ENCODE measurements at places on chromosomes 11 and 22. TPM values are rescaled to one million over a fixed set of nuclear protein-coding genes. Genes with fewer than 3 reads are reported as not detected.

DNA sequence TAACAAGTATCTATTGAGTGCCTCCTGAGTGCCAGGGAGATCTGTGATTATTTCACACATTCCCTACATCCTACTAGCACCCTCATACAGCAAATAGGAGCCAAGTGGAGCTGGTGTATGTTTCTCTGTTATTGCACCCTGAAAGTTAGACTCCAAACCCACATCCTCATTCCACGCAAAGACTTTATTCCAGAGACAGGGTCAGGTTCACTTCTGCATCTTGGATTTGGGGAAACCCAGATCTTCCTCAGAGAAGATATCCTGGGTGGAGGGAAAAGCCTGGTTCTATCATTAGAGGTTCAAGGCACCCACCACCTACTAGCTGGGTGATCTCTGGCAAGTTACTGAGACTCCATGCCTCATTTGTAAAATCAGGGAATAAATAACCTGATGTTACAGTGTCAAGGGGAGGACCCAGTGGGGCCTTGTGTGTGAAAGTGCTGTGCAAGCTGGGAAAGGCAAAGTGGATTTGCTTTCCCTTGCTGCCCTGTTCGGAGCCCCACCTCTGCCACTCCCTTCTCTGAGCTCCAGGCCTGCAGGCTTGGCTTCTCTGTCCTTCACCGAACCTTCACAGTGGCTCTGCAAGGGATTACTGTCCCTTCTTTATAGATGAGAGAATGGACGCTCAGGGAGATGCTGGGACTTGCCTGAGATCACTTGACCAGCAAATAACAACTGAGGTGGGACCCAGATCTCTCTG is 991 bp upstream of the SLCO2B1 start:
- DNase-seq = no peak

DNA sequence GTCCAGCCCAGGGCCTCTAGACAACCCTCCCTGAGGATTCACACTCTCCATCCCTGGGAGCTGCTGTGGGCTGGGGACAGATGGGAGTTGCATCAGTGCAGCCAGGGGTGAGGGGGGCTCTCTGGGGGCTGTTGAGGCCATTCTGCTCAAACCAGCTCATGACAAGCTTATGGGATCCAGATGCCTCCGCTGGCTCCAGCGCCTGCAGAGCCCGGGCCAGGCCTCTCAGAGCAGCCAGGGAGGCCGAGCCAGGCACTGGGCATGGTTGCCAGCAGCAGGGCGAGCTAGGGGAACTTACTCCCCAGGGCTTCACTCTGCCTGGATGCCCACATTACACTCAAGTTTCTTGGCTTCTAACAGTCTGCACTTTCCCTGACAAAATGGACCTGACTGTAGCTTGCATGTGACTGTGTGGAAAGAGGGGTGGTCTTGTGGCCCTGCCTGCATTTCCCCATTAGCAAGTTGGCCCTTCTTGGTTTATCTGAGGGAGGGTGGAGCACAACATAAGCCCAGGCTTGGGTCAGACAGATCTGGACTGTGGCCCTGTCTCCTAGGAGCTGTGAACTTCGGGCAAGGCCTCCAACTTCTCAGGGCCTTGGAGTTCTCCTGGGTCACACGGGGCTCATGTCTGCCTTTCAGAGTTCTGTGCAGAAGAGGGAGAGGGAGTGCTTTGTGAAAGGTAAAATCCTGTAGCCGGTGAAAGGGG is 34.5 kb upstream of the CYB5R3 start:
- DNase-seq = no peak

- DNase-seq = no peak
These were observed 1.5 kb downstream of the UFD1 start for GRCh38 chr22:19477321-19478044.

- no peak for DNase-seq
These were observed 5.1 kb downstream of the PHF21A start for GRCh38 chr11:46116007-46116711.

DNA sequence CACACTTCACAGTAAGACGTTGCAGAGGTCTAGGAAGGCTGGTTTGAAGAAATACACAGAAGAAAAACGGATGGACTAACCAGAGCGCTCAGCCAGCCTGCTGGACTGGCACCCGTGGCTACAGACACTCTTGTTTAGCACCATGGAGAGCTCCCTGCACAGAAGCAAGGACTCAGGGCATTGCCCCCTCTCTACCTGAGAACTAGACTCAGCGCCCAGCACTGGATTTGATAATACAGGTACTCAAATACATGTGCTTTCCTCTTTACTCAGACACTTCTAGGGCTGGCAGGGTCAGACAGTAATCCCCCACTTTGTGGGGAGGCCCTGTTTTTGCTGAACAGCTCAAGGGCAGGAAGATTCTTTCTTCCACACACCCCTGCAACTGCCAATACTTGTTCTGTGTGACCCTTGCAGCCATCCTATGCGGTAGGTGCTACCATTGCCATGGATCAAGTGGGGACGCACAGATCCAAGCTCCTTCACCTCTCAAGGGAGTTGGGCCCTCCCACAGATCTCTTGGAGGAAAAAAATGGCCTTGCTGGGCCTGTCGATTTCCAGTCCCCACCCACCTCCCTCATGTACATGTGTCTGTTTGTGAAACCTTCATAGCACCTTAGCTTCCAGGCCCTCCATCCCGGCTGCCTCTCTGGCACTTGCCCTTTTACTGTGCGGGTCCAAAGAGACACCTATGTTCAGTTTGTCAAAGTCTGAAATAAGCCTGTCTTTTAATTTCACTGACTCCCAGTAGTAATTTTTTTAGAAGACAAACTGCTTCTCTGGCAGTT is 5.1 kb upstream of the P2RX6 start:
- DNase-seq = no peak

DNA sequence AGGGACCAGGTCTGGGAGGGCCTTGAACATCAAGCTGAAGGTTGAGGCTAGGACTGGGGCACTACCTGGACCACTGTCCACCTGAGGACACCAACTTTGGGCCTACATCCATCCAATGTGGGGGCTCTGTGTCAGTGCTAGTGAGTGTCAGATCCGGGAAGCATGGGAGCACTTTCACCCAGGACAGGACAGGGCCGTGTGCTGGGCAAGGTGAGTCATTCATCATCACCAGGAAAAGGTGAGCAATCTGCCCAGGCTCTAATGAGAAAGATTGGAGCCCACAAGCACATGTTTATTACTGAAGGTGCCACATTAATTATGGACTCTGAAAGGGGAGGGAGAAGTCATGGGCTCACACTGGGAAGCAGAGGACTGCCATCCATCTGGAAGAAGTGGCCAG is 39.7 kb upstream of the DRD2 start:
- DNase-seq = no peak

DNA sequence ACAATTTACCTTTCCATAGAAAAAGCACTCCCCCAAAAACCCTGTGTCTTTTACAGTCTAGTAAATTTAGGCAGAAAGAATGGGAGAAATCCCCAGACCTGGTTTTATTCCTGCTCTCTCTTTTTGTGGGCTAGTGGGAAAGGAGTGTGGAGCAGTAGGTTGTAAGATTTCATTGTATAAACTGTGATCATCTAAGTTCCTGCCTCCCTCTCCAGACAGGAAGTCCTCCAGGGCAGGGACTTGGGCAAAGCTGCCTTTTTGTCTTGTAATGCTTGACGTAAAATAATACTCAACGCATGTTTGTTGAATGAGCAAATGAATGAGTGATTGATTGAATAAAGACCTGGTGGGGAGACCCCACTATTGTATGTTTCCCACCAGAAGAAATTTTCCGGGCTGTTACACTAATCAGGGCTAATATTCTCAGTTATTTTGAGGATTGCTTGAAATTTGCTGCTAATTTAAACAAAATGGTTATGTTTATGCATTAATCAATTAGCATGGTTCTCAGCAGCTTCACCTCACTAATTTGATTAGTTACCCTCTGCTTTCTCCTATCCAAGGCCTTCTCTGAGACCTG is 36.3 kb downstream of the CSNK2A3 start:
- DNase-seq = no peak

DNA sequence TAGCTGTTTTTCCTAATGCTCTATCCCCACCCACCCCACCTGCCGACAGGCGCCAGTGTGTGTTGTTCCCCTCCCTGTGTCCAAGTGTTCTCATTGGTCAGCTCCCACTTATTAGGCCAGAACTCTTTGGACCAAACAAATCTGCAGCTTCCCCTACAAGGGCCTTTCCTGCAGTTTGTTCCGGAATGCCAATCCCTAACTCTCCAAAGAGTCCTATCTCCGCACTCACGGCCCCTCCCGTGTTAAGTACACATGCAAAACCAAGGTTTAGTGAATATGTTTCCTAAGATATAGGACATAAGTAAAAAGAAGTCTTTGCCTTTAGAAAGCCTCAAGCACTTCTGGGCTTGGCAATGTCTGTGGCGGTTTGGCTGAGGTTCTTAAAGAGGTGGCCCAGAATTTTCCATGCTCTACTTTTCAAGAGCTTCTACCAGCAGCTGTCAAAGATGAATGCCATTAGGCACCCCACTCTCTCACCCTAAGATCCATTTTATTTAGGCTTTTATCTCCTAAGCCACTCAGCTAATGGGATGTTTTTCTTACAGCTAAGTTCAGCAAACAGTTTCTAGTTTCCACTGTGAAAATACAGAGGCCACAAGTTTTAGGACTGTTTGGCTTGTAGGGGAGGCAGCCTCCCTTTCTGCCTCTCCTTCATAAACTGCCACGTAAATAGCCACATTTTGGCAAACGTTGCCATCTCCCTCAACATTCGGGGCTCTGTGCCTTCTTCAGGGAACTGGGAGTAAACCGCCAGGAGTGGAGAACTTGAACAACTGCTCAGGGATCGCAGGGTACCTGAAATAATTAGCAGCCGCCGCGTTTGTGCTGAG is 1.6 kb downstream of the CD59 start:
- no peak for DNase-seq

GRCh38 chr22:29121124-29121523 is 48.3 kb downstream of the KREMEN1 start:
- DNase-seq = no peak

- DNase-seq = no peak
These were observed 76.0 kb downstream of the SC5D start for GRCh38 chr11:121368364-121369240.

- DNase-seq = no peak
These were observed 70.6 kb downstream of the PRMT3 start for GRCh38 chr11:20457934-20458680.

- no peak for DNase-seq
These were observed 10.6 kb downstream of the KCNC1 start for GRCh38 chr11:17745023-17745772.

- no peak for DNase-seq
These were observed 838.2 kb downstream of the NTM start for GRCh38 chr11:132208477-132209055.

DNA sequence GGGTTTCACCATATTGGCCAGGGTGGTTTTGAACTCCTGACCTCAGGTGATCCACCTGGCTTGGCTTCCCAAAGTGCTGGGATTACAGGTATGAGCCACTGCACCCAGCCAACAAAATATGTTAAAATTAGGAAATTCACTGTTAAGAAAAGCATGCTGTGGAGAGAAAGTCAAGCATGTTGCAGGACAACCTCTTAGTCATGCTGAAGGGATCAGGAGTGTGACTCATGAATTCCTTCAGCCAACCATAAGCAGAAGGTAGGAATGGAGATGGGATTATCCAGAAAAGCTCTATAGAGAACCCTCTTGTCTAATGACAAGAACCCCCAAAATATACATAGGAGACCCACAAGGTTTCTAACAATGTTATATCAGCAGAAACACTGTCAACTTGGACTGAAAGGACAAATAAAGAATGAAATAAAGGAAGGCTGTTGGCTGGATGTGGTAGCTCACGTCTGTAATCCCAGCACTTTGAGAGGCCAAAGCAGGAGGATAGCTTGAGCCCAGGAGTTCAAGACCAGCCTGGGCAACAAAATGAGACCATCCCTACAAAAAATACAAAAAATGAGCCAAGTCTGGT is 16.0 kb downstream of the MRTFA start:
- no peak for DNase-seq

DNA sequence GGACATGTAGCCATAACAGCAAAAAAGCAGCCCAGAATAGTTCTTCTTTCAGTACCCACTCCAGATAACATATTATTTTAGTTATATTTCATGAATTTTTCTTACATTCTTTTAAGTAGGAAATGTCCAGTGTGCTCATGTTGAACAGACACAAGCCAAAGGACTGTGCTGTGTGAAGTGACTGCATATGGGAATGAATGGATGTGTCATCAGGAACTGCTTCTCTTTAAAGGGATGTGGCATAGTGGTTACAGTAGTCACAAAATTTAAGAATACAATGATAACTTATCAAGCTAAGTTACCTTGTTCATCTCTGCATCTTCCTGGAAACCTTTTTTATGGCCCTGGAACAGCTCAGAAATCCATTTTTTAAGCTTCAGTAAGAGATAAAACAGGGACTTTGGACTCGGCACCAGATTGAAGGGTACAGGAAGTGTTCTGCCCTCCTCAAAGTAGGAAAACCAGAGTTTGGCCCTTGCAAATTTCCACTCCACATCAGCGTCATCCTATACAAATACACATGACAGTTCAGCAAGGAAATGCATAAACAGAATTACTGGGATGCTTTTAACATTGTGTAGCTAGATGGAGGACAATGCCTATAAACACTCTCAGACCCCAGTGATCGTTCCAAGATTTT is 112.8 kb downstream of the TRPC6 start:
- no peak for DNase-seq

DNA sequence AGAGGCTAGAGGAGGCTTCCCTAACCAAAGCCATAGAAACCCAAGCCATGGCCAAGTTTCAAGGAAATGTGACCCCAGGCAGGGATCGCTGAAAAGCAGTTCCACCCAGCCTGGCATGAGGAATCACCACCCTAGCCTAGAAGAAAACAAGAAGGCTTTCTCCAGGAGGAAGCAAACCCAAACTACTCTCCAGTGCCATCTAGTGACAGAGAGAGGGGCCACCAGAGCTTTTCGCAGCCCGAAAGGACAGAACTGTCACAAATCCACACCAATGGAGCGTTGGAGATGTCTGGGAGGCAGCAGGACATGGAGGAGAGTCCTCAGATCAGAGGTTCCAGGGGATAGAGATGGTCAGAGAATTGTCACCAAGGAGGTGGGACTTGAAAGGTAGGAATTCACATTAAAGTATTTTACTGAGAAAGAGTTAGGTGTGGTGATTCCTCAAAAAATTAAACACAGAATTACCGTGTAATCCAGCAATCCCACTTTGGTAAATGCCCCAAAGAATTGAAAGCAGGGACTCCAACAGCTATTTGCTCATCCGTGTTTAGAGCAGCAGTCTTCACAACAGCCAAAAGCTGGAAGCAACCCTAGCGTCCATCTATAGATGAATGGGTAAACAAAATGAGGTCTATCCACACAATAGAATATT is 67.3 kb upstream of the NUP50 start:
- peak; percentile 22 for DNase-seq

- DNase-seq = no peak
These were observed 465.1 kb downstream of the MN1 start for GRCh38 chr22:27336151-27337090.

Gene LRP4
- 0.07 TPM for total RNA-seq

Gene KIF18A
- total RNA-seq = 19.1 TPM

Gene KCNC1
- total RNA-seq = not detected

Gene IGLL5
- total RNA-seq = not detected

Gene CECR2
- not detected for total RNA-seq

Gene TOLLIP
- total RNA-seq = 33.6 TPM

Gene CD82
- total RNA-seq = 397 TPM

Gene EWSR1
- 436 TPM for total RNA-seq

Gene OR51B5
- not detected for total RNA-seq

Gene KCNJ1
- not detected for total RNA-seq

Gene DUSP8
- 1.8 TPM for total RNA-seq

Gene APOA1
- total RNA-seq = not detected

Gene HEPHL1
- total RNA-seq = not detected

Measured in activated T-helper 2 cell treated with anti-CD3 and anti-CD28 coated beads, Interferon-gamma antibody, Interleukin-2, Interleukin-4, amounts not matched to agents 10 μg/mL and 5 μg/mL and 100 μg/mL, durations not matched to agents 14 hours and 24 hours and 36 hours (primary cell).